Stimulated activated CD8-positive, alpha-beta memory T cell treated with anti-CD3 and anti-CD28 coated beads, Interleukin-7, amount 100 ng/mL, for 1 hour (primary cell): ENCODE measurements at places on chromosomes 3 and 15.

GRCh38 chr3:47778746-47779145, 2.9 kb downstream of the SMARCC1 start:
- DNase-seq, result no peak

- DNase-seq, result no peak
Measured at GRCh38 chr3:126545544-126545943, 13.2 kb downstream of the C3orf22 start.

DNA sequence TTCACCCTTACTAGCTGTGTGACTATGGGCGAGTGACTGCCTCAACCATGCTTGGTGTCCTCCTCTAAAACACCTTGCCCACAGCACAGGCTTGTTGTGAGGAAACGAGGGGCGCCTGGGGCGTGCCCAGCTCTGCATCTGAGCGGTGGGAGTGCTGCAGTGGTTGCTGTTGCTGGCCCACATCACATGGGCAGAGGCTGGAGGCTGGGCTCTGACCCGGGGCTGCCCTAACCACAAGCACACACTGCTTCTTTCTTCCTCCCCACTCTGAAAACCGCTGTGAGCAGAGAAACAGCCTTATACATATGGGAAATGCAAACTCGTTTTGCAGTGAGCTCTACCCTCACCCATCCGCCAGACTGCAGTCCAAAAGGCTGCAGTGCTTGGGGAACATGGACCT, 74.8 kb upstream of the RPL32 start:
- DNase-seq, result no peak

DNA sequence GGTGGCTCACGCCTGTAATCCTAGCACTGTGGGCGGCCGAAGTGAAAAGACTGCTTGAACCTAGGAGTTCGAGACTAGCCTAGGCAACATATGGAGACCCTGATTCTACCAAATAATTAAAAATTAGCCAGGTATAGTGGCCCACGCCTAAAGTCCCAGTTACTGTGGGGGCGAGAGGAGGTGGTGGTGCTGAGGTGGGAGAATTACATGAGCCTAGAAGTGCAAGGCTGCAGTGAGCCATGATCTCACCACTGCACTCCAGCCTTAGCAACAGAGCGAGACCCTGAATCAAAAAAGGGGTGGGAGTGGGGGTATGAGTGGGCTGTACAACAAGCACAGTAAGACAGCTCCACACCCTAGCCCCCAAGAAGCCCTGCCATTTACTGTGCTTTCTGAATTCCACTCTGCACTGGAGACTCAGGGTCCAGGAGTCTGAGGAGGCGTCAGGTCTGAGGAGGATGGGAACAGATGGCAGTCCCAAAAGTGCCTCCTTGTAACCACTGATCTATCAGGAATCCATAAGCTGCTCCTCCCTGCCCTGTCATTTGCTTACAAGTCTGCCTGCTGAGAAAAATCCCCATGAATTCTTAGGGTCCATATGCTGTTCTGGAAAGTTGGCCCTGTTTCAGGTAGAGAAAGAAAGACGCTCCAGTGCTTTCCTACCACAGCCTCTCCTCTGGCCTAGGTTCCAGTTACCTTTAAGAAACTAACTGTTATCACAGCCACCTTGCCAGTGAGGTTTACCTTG, 171.1 kb downstream of the MAGI1 start:
- DNase-seq, result no peak

DNA sequence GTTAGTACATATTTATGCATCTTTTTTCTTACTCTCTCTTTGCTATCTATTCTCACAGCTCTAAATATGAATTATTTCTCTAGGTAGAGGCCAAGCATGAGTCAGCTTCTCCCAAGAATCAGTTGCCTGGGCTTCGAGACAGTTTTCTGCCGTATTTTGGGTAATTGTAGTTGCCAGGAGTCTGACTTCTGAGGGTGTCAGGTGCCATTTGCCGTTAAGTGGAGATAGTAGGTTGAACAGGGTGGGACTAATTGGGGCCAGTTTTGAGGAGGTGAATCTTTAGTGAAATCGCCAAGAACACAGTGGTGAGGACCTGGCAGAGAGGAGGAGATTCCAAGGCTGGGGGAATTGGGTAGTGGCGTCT, 7.8 kb upstream of the NRROS start:
- DNase-seq, result no peak

DNA sequence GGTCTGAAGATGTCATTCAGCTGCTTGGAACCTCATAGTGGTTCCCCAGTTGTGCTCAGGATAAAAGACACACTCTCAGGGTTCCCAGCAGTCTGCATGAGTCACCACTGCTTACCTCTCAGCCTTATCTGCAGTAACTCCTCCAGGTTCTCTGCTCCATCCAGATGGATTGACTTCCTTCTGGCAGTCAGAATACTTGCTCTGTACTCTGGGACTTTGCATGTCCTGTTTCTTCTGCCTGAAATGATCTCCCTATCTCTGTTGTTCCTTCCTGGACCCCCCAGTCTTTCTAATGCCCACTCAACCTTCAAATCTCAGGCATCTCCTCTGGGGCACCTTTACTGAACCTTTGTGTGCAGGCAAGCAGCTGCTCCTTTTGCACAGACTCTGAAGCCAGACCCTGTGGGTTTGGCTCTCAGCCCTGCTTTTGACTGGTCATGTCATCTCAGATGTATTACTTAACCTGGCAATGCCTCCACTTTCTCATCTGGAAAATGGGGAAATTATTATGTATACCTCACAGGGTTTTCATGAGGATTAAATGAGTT, 38.4 kb downstream of the ITPR1 start:
- no peak for DNase-seq

DNA sequence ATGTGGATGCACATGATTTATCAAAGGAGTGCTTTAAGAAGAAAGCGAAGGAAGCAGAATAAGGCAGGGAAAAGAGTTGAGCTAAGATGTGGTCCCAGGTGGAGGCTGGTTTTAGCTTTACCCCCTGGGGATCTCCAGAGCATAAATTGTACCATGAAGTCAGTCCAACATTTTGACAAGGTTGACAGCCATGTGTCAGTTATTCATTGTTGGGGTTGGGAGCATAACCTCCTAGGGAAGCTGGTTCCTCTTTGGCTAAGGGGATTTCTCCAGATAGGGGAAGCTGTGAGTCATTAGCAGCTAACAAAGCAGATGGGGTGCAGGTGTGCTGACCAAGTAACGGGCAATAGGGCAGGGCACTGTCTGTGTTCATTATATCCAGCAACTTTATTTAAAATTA, 123.7 kb upstream of the IGSF10 start:
- DNase-seq, result no peak

DNA sequence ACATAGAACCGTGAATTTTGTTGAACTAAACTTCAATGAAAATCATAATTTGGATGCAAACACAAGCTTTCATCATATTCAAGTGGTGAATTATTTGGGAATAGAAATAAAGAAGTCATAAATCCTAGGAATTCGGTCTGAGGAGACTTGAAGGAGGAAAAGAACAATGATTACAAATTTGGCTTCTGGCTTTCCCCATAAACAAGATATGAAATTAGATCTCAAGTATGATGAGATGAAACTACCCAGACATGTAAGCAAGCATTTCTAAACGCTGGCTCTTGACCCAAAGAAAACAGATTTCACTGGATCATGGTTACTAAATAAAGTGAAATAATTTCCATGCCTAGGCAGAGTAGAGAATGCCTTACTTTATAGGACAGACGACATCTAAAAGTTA, 146.9 kb upstream of the LRTM1 start:
- DNase-seq, result no peak

- no peak for DNase-seq
Measured at GRCh38 chr3:138509586-138509985, 75.2 kb downstream of the ESYT3 start.

DNA sequence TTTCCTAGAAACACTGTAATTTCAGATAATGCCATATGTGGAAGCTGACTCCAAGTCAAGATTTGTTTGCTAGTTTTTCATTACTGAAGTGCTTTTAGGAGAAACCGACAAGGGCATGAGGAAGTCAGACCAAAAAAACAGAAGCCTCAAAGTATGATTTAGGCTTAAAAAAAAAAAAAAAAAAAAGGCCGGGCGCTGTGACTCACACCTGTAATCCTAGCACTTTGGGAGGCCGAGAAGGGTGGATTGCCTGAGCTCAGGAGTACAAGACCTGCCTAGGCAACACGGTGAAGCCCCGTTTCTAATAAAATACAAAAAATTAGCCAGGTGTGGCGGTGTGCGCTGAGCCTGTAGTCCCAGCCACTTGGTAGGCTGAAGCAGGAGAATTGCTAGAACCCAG, 11.6 kb downstream of the RPL15 start:
- no peak for DNase-seq

DNA sequence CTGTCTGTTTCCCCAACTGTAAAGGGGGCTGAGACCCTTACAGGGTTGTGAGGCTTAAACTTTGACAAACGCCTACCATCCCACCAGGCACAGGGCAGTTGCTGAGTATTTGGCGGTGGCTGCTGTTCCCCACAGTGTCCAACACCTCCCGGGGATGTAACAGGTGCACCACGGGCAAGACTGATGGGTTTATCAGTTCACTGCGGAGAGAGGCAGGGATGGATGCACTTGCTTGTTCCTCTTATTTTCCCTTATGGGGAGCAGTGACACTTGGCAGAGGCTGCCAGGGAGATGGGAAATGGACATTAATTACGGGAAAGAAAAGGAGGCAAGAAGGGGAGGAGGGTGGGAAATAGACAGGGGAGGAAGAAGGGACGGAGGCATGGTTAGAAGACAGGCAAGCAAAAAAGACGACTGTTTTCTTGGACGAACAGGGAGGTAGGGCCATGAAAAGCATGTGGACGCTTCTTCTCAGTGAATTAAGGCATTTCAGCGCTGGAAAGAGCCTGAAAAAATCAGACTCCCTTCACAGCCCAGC, 16.6 kb upstream of the ADIPOQ start:
- no peak for DNase-seq

- DNase-seq, result no peak
Measured at GRCh38 chr15:82855286-82856100, 46.1 kb downstream of the WHAMM start.

- no peak for DNase-seq
Measured at GRCh38 chr3:165195241-165195639, 944 bp downstream of the SLITRK3 start.

- DNase-seq, result no peak
Measured at GRCh38 chr15:36905908-36906307, 194.4 kb downstream of the MEIS2 start.

GRCh38 chr3:12662593-12663400, 1.1 kb downstream of the RAF1 start:
- DNase-seq, result no peak

GRCh38 chr3:123372686-123373473, 76.0 kb downstream of the ADCY5 start:
- no peak for DNase-seq

DNA sequence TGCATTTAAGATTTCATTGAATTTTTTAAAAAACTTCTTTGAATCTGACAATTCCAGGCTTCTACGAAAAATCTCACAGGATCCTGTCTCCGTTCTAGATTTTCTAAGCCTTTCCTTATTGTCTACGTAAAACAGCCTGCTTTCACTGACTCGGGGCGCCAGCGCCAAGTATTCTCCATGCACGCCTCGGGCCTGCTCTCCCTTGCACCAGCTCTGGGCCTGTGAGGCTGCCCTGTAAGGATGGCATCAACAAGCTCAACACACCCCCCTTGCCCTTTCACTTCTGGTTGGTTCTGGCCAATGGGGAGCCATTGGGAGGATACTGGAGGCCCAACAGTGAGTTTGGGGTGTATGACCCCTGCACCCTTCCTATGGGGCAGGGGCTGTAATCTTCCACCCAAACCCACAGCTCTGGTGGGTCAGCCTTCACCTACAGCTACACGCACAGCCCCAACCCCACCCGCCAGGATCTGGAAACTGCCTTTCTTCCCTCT, 47.8 kb downstream of the SLC41A3 start:
- no peak for DNase-seq

DNA sequence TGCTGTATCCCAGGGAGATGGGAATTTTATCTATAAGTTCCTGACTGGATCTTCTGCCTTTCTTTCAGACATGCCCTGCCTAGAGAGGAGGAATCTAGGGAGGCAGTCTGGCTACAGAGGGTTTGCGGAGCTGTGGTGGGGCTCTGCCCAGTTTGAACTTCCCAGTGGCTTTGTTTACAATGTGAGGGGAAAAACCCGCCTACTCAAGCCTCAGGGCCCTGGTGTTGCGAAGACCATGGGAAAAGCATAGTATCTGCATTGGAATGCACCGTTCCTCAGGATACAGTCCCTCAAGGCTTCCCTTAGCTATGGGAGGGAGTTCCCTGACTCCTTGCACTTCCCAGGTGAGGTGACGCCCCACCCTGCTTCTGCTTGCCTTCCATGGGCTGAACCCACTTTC, 168.7 kb downstream of the TMEM108 start:
- no peak for DNase-seq
